ENCODE measurements at places on chromosomes 2 and 18. TPM values are rescaled to one million over a fixed set of nuclear protein-coding genes. Genes with fewer than 3 reads are reported as not detected.

BARD1 gene
- total RNA-seq: 15.1 TPM

PCARE gene
- total RNA-seq: not detected

PROKR1 gene
- total RNA-seq: not detected

NEU2 gene
- total RNA-seq: not detected

TNFRSF11A gene
- under 0.01 TPM for total RNA-seq

CFC1 gene
- total RNA-seq: not detected

MROH2A gene
- not detected for total RNA-seq

SCN9A gene
- total RNA-seq: 0.78 TPM

ANO7 gene
- total RNA-seq: 0.78 TPM

GPR75 gene
- 4.1 TPM for total RNA-seq

SCN1A gene
- 0.37 TPM for total RNA-seq

UPP2 gene
- total RNA-seq: not detected

XIRP2 gene
- 1.8 TPM for total RNA-seq

POTEI gene
- not detected for total RNA-seq

GYPC gene
- 68.0 TPM for total RNA-seq

NFATC1 gene
- total RNA-seq: 2.6 TPM

OXER1 gene
- total RNA-seq: not detected
